Putamen (tissue), 1 donor: ENCODE measurements at places on chromosomes 13 and 19.
A peak's percentile ranks its signal among the peaks of the same experiment; 100 is the strongest.

- no peak for DNase-seq
Observed at GRCh38 chr13:90732049-90732448, 615.4 kb upstream of the MIR17HG start.

DNA sequence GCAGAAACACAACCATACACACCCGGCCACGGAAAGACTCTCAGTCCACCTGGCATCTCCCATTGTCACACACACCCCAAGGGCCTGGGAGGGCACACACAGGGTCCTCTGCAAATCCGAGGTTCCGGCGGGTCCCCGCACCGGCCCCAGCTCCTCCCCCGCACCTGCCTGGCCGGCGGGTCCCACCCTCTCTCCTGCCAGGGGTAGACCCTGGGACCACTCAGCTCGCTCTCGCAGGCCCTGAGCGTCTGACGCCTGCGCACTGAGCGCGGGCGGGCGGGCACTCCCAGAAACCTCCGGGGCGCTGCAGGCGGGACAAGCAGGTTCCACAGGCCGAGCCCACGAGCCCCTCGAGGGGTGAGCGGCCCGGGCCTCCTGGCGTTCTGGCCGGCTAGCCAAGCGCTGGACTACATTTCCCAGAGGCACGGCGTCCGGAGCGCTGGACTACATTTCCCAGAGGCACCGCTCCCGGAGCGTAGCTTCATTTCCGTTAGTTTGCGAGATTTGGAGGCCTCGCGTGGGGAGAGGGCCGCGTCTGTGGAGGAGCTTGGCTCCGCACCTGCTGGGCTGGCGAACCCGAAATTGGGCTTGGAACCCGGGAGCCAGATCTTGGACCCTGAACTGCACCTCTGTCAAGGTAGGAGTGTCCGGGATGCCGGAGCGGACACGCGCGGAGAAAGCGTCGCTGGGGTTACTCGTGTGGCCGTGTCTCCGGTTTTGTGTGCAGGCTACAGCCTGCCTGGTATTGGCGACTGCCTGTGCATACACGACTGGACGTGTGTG, at the start of gene ZNF420:
ZNF420 (plus strand) TSS at position 500 of the 783 bp plus-strand sequence. CDS start 10,686 bp downstream, outside the sequence.
- peak; percentile 94 for DNase-seq

- DNase-seq: no peak
Observed at GRCh38 chr13:49503951-49504350, 8.2 kb downstream of the PHF11 start.

DNA sequence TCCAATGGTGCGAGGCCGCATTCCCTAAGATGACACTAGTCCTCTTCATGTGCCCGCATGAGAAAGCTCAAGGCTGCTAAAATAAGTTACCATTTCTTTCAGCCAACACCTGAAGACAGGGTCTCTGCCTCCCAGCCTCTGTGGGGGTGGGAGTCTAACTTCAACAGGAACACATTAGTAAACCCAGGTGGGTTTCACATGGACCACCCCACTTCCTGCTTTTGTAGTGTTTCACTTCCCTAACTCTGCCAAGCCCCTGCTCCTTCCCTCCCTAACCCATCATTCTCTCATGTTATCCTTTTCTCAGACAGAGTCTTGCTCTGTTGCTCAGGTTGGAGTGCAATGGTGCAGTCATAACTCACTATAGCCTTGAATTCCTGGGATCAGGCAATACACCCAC, 783.6 kb downstream of the UQCRFS1 start:
- DNase-seq: no peak

- no peak for DNase-seq
Observed at GRCh38 chr13:73578251-73578875, 519.6 kb downstream of the KLF5 start.
